ENCODE measurements at places on chromosomes 16 and 17. TPM values are rescaled to one million over a fixed set of nuclear protein-coding genes. Genes with fewer than 3 reads are reported as not detected.

Gene FBXO39
- 0.07 TPM for total RNA-seq

Gene HSPB9
- total RNA-seq: 0.07 TPM

Gene FGF11
- total RNA-seq: 12.9 TPM

Gene PPY
- not detected for total RNA-seq

Gene CRISPLD2
- total RNA-seq: 38.1 TPM

Gene PYDC1
- not detected for total RNA-seq

Gene SMARCE1
- total RNA-seq: 56.6 TPM

Gene HASPIN
- total RNA-seq: 1.9 TPM

Gene CSH1
- total RNA-seq: not detected

Gene PLA2G15
- 48.4 TPM for total RNA-seq

Gene UTS2R
- total RNA-seq: not detected

Gene FBXL16
- total RNA-seq: 0.13 TPM

Gene ZFPM1
- 2.8 TPM for total RNA-seq

Gene ABI3
- 0.20 TPM for total RNA-seq

Gene OTOA
- total RNA-seq: 0.07 TPM

Gene ASGR1
- total RNA-seq: 0.26 TPM

Gene PDF
- total RNA-seq: 15.3 TPM

Gene SLFN12
- total RNA-seq: 17.0 TPM

Gene KCNJ12
- total RNA-seq: 4.5 TPM

Gene MILR1
- 2.3 TPM for total RNA-seq

Gene IL32
- 6.3 TPM for total RNA-seq

Gene SLC13A2
- total RNA-seq: not detected

Gene COX11
- total RNA-seq: 55.6 TPM

Gene PRKCB
- 0.07 TPM for total RNA-seq

Gene TBC1D3G
- not detected for total RNA-seq

Gene AOC2
- total RNA-seq: 0.79 TPM

Gene SDK2
- 0.13 TPM for total RNA-seq

Gene CYTH1
- total RNA-seq: 9.8 TPM

Gene PLA2G10
- not detected for total RNA-seq

Gene MYH13
- total RNA-seq: not detected

Gene GDPD3
- 1.3 TPM for total RNA-seq

Gene PSKH1
- 29.5 TPM for total RNA-seq

Gene KRT24
- not detected for total RNA-seq

Gene SLC38A8
- not detected for total RNA-seq

Gene ALDOC
- total RNA-seq: 260 TPM

Gene COL1A1
- total RNA-seq: 2,981 TPM

Gene KREMEN2
- total RNA-seq: not detected

Gene NATD1
- total RNA-seq: 11.2 TPM

Gene CDH1
- total RNA-seq: 0.52 TPM

Gene CD300H
- not detected for total RNA-seq

Gene CEMP1
- not detected for total RNA-seq

Gene DNAH2
- 0.39 TPM for total RNA-seq

Gene NECAB2
- total RNA-seq: 0.30 TPM

Gene WSCD1
- 0.85 TPM for total RNA-seq

Gene NIP7
- total RNA-seq: 17.3 TPM

Gene KCNH4
- total RNA-seq: not detected

Gene NETO2
- total RNA-seq: 150 TPM

All from smooth muscle cell of the pulmonary artery (primary cell).